ENCODE measurements at places on chromosomes 2 and 18.
A peak's percentile ranks its signal among the peaks of the same experiment; 100 is the strongest.

GRCh38 chr2:110124038-110124825, 8.6 kb upstream of the MALL start:
- no peak for DNase-seq

- no peak for DNase-seq
These were observed 416.0 kb upstream of the MMADHC start for GRCh38 chr2:150003544-150003943.

DNA sequence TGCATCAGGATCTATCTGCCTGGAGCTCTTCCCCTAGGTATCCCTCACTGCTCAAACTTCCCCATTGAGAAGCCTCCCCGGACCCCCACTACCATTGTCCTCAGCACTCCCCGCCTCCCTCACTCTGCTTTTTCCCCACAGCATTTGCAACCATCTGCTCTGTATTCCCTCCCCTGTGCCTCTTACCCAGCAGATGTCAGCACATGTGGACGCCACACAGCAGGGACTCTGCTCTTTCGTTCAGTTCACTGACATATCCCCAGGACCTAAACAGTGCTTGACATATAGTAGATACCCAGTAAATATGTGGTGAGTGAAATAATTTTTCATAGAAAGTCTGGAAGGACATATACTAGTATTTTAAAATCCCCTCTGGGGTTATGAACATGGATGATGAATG, 101.1 kb downstream of the TMEM247 start:
- DNase-seq = no peak

GRCh38 chr2:111122631-111123421, 2.1 kb downstream of the BCL2L11 start:
- DNase-seq = peak; percentile 38

DNA sequence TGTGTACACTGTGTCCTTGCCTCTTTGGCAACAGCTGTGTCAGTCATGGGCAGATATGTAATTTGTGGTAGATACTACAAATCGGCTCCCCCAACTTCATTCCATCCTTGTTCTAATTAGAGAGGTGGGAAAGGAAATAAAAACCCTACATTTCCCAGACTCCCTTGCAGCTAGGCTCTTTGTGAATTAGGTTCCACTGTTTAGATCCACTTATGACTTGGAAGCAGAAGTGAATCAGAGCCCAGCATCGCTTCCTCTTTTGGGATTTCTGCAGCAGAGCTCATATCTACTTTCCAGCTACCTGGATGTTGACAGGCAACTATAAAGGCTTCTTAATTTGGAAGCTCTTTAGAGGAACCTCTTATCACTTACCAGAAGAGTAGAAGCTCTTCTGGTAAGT, 34.1 kb upstream of the NARS1 start:
- no peak for DNase-seq

GRCh38 chr18:56028514-56028913, 440.5 kb upstream of the TCF4 start:
- DNase-seq = no peak

- no peak for DNase-seq
These were observed 74.9 kb downstream of the ATL2 start for GRCh38 chr2:38301969-38302702.

GRCh38 chr2:110977403-110977802, 143.3 kb upstream of the BCL2L11 start:
- no peak for DNase-seq

DNA sequence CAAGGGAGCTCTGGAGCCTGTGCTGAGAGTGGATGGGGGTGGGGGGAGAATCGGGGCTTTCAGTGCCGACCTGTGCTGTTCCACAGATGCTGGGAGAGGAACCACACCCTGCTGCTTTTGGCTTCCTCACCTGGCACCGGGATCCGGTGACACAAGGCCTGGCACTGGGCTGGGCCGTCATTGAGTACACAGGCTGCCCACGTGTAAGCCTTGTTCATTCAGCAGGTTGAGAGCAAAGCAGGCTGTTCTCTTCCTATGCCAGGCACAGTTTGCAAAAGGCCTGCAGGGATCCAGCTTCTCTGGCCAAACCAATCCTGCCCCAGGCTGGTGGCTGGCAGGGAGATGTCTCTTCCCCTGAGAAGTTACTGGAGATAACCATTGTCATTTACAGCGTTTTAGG, 17.1 kb downstream of the TRIB2 start:
- DNase-seq = no peak

DNA sequence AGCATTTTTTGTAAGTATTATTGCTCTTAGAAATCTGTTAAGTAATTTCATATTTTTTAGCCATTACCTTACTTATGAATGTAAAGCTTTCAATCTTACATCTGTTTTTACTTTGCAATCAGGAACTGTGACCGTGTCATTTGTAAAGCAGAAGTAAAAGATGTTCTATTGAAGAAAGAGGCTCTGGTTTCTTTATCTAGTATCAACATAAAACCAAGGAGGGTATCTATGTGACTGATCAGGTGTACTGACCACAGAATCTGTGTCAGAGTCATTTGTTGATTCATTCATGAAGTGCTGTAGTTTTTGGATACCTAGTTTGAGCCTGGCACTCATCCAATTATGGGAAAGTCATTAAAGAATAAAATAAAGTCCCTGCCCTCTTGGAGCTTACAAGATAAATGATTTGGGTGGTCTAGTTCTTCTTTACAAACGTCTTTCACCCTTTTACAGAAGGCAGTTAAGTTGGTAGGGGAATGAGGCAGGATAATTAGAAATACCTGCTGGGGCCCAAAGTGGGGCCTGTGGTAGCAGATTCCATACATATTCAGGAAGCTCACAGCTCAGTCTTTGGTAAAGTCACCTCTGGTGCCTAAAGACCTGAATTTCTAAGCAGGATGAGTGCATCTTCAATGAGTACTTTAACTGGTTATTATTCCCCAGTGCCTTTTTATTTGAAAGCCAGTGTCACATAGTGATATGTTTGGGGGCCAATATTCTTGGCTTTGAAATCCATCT, 260.6 kb upstream of the NT5C1B start:
- DNase-seq = no peak

- no peak for DNase-seq
These were observed 428.0 kb downstream of the FBXO15 start for GRCh38 chr18:73719611-73720010.

DNA sequence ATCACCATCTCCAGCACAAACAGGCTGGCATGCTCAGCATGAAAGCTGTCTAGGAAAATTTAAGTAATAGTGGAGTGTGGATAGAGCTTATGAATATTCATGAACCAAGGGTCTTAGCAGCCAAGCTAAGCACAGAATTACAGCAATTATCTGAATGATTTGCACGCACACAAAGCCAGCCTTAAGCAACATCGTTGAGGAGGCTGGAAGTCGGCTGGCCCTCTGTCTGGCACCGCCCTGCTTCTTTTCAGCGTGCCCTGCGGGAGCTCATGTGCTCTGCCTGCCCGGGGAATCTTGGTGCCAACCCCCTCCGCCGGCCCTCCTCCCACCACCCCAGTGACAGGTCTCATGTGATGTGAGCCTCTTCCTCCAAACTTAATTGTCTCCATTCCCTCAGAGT, 540.1 kb downstream of the CMPK2 start:
- no peak for DNase-seq

DNA sequence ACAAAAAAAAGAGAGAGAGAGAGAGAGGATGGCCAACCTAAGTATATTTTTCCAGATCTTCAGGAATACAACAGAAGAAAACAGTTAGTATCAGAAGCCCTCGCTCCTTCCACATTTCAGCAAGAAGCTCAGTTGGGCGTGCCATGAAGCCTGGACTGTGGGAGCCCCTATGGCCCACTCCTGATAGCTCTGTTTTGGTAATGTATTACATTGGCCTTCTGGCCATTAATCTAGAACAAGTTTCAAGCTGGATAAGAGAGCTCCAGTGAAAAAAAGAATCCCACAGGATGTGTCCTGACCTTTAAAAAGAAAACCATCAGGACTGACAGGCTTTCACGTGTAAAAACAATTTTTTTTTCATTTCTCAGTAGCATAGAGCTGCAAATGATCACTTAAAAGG, 197.9 kb downstream of the ICOS start:
- DNase-seq = no peak

DNA sequence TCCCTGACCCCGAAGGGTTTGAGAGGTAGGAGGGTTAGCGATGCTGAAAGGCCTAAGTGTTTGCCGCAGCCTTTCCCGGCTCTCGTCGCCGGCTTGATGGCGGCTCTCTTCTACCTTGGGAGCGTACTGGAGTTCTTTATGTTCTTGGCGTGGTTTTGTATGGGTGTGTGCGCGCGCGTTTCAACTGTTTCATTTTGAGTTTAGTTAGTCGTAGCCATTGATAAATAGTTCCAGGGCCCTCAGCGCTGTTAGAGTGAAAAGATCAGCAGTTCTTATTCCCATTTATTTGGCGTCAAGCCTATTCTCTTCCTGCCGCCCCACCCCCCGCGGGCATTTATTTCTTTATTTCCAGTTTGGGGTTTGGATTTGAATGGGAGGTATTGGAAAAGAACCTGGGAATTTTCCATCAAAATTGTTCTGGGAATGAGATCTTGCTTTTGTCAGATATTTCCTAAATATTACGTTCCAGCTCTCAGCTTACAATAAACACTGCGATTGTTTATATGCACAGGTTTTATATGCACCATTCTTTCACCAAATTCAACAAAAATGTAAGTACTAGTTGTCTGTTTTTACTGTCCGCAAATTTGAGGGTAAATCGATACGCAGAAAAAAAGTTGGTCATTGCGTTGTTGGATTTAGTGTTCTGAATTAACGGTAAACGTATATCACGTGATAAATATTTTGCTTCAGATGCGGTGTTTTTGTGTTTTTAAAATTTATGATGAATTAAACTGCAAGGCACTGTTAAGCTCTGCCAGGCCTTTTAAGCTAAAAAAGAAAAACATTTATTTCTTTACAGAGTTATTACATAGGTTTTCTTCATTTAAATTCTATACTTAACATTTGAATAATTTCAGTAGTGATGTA, 954 bp downstream of the CCNT2 start:
- peak; percentile 63 for DNase-seq

GRCh38 chr2:235505181-235505741, 11.4 kb downstream of the AGAP1 start:
- DNase-seq = no peak

Measured in activated naive CD4-positive, alpha-beta T cell treated with anti-CD3 and anti-CD28 coated beads for 36 hours (primary cell).